Activated CD8-positive, alpha-beta memory T cell treated with anti-CD3 and anti-CD28 coated beads, Interleukin-2, amount 10 ng/mL, durations not matched to agents 7 days and 5 days (primary cell): ENCODE measurements at places on chromosomes 11 and 22. TPM values are rescaled to one million over a fixed set of nuclear protein-coding genes. Genes with fewer than 3 reads are reported as not detected.

DNA sequence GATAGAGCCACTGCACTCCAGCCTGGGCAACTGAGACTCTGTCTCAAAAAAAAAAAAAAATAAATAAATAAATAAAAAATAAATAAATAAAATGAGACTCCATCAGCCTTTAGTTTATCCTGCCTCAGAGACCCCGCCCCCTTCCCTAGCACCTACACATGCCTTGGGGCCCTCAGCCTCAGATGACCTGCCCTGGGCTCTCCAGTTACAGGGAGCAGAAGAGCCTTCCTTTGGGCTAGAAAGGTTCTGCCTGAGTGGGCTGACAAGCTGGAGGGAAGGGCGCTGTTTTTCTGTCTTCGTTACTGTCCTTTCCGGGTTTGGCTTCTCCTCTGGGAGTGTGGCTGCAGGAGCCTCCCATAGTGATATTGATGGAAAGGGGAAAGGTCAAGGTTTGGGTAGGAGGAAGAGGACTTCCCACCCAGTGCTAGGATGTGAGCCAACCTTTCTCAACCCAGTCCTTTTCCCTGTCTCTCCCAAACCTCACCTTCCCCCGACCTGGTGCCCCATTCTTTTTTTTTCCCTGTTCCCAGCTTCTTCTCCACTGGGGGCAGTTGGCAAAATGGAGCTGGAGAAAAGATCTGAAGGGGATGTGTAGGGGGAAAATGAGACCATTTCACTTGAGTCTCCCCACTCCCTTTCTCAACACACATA lies 1.5 kb upstream of the SF3B2 start:
- H3K27ac ChIP-seq: peak overlapping the region; percentile 19
- H3K4me1 ChIP-seq: peaks cover 35% of the 10 kb centered on the region
- no peak for DNase-seq
- peaks cover 24% of the 10 kb centered on the region for H3K36me3 ChIP-seq
- no peaks in the 10 kb centered on the region for H3K27me3 ChIP-seq

DNA sequence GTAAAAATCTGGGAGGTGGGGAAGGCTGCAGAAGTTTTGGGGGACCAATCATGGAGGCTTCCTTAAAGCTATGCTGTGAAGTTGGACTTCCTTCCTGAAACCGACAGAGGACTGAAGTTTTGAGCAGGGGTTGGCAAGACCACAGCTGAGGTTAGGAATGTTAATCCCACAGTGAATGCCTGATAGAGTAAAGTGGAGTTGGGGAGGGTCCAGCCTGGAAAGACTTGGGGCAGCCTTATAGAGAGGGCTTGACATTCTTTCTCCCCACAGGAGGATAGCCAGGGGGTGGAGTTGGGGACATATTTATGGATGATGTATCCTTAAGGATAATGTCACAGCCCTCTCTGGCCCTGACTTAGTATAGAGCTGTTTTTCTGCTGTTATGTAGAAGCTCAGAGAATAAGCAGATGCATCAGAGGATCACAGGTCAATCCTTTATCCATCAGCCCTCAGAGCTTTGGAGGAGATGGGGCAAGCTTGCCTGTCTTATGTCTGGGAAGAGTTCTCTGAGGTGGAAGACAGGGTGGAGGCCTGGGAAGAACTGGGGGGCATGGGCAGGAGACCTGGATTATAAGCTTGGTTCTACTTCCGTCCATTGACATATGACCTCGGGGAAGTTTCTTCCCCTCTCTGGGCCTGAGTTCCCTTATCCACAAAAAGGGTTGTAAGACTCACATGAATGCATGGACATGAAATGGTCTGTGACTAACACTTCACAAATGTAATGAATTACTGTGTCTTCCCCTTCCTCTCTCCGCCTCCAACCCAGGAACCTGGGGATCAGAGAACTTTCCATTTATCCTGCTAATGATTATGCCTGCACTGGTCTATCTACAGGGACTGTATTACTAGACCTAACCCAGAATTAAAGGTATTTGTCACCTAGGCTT lies 317.8 kb downstream of the MIAT start:
- H3K4me3 ChIP-seq: no peak overlapping the region
- H3K27me3 ChIP-seq: no peaks in the 10 kb centered on the region
- H3K27ac ChIP-seq: no peak overlapping the region
- H3K4me1 ChIP-seq: no peaks in the 10 kb centered on the region
- no peak for DNase-seq

- no peaks in the 10 kb centered on the region for H3K36me3 ChIP-seq
- no peak overlapping the region for H3K27ac ChIP-seq
- peaks cover 3% of the 10 kb centered on the region for H3K27me3 ChIP-seq
- no peaks in the 10 kb centered on the region for H3K4me1 ChIP-seq
- H3K4me3 ChIP-seq: no peak overlapping the region
- DNase-seq: no peak
Observed at GRCh38 chr22:48197189-48197690, 1434.8 kb downstream of the TBC1D22A start.

DNA sequence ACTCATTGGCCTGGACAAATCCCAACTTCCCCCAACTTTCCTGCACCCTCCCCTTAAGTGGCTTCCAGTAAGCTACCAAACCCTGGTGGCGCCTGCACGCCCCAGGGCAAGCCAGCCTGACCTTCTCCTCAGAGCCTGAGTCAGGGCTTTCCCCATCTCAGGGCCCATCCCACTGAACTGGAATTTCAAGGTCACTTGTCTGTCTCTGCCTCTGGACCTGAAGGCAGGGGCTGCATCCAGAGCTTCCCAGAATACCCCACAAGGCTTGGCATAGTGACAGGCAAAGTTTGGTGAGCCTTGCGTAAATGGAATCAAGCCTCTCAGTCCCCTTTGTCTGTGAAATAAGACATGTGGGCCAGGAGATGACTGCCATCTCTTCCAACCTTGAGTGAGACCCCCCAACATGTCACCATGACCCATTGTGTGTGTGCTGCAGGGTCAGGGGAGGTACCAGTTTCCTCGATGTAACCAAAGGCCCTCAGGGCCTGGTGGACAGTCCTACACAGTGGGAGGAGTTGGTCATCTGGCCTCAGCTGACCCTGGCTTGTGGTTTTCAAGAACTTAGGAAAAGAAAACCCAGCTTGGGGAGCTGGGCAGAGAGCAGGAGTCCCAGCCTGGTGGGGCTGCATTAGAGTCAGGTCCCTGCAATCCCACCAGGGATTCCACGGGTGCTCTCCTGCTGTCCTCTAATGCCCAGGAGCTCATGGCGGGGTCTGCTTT lies 8.9 kb downstream of the ALX4 start:
- H3K27ac ChIP-seq: no peak overlapping the region
- no peak for DNase-seq
- peaks cover 59% of the 10 kb centered on the region for H3K27me3 ChIP-seq

GRCh38 chr11:9029422-9029821 lies 25.6 kb upstream of the NRIP3 start:
- no peaks in the 10 kb centered on the region for H3K4me1 ChIP-seq
- H3K4me3 ChIP-seq: no peak overlapping the region
- DNase-seq: no peak
- H3K36me3 ChIP-seq: no peaks in the 10 kb centered on the region
- H3K27me3 ChIP-seq: peaks cover 15% of the 10 kb centered on the region
- H3K27ac ChIP-seq: no peak overlapping the region

- no peaks in the 10 kb centered on the region for H3K27me3 ChIP-seq
- H3K4me3 ChIP-seq: no peak overlapping the region
- H3K27ac ChIP-seq: no peak overlapping the region
- DNase-seq: no peak
- H3K36me3 ChIP-seq: peaks cover 18% of the 10 kb centered on the region
Observed at GRCh38 chr11:110471371-110471770, 41.6 kb downstream of the FDX1 start.

- no peak overlapping the region for H3K4me3 ChIP-seq
- H3K27me3 ChIP-seq: no peaks in the 10 kb centered on the region
- no peaks in the 10 kb centered on the region for H3K4me1 ChIP-seq
- H3K36me3 ChIP-seq: no peaks in the 10 kb centered on the region
Observed at GRCh38 chr11:17816232-17816931, 81.8 kb downstream of the KCNC1 start.

- H3K4me1 ChIP-seq: no peaks in the 10 kb centered on the region
- DNase-seq: no peak
- H3K4me3 ChIP-seq: no peak overlapping the region
- H3K27me3 ChIP-seq: peaks cover 32% of the 10 kb centered on the region
Observed at GRCh38 chr11:17683377-17684161, 35.8 kb upstream of the MYOD1 start.

DNA sequence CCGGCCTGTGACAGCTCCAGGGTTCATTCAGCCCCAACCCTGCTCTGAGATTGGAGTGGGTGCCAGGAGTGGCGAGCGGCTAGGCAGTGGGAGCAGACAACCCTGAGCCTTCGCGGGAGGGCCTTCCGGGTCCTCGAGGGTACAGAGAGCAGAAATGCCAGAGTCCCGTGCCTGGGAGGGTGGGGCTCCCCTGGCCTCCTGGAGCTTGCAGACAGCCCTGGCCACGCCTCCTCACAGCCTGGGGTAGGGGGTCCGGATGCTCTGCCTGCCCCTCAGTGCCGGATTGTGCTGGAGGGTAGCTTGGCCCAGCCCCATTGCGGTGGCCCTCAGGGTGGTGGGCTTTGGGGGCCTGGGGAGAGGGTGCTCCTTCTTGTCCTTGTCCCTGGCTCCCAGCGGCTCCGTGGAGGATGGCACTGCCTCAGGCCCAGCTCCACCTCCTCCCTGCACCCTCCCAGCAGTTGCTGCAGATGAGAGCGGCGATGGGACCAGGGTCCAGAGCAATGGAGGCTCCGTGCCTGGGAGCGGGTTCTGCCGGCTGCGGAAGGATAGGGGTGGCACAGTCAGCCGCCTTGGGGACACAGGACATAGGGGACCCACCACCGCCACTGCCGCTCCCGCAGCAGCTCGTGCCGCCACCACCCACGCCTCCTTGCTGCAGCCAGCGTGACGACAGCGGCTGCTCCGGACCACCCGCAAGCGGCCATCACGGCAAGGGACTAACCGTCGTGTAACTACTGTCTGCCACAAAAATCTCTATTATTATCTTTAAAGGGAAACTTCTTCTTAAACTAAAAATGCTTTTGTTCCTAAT lies 34.9 kb upstream of the OR10G7 start:
- peaks cover 5% of the 10 kb centered on the region for H3K4me1 ChIP-seq
- H3K4me3 ChIP-seq: peak overlapping the region; percentile 27
- H3K27me3 ChIP-seq: peaks cover 20% of the 10 kb centered on the region
- H3K27ac ChIP-seq: no peak overlapping the region
- no peak for DNase-seq

DNA sequence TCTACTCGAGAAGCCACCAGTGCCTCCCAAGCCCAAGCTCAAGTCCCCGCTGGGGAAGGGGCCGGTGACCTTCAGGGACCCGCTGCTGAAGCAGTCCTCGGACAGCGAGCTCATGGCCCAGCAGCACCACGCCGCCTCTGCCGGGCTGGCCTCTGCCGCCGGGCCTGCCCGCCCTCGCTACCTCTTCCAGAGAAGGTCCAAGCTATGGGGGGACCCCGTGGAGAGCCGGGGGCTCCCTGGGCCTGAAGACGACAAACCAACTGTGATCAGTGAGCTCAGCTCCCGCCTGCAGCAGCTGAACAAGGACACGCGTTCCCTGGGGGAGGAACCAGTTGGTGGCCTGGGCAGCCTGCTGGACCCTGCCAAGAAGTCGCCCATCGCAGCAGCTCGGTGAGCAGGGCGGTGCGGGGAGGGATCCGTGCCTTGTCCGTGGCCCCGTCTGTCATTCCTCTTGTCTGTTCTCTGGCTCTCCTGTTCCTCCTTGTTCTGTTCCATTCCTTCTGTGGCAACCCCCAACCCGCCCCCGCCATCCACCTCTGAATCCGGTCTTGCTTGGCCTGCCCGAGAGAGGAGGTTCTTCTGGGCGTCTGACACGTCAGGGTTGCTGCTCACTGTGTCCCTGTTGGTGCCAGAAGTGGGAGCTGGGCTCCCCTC lies 15.8 kb upstream of the ACR start:
- H3K27me3 ChIP-seq: peaks cover 2% of the 10 kb centered on the region
- no peaks in the 10 kb centered on the region for H3K36me3 ChIP-seq
- no peak for DNase-seq

- H3K4me3 ChIP-seq: no peak overlapping the region
- no peak overlapping the region for H3K27ac ChIP-seq
- peaks cover 47% of the 10 kb centered on the region for H3K4me1 ChIP-seq
Observed at GRCh38 chr22:40250608-40251007, 72.9 kb downstream of the TNRC6B start.

DNA sequence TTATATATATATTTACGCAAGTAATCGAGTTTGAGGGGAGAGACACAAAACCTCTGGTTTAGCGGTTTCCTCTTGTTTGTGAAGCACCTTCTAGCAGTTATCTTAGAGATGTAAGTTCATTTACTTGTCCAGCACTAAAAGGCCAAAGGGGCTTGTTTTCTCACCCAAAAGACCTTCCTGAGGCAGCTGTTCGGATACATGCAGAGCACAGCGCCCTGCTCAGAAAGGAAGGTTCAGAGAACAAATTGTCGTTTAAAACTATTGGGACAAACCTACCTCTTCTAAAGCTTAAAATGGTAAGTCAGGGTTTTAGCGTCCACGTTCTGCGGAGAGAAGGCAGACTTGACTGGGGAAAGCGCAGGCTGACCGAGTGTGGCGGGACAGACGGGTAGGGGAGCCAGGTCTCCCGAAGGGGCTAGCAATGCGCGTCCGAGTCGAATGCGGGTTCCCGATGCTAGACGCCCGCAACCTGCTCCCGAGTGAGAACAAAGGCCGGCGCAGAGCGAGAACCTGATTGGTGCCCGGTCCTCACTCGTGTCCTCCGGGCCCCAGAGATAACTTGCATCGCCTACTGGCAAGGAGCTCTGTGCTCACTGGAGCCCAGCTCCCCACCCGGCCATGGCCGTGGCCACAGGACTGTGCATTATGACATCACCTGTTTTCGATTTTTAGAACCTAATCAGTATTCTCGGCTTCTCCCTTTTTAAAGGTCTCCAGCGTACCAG lies 1.0 kb upstream of the SESN3 start:
- DNase-seq: peak; percentile 78
- H3K4me3 ChIP-seq: no peak overlapping the region
- H3K36me3 ChIP-seq: peaks cover 3% of the 10 kb centered on the region
- H3K27me3 ChIP-seq: peaks cover 16% of the 10 kb centered on the region

DNA sequence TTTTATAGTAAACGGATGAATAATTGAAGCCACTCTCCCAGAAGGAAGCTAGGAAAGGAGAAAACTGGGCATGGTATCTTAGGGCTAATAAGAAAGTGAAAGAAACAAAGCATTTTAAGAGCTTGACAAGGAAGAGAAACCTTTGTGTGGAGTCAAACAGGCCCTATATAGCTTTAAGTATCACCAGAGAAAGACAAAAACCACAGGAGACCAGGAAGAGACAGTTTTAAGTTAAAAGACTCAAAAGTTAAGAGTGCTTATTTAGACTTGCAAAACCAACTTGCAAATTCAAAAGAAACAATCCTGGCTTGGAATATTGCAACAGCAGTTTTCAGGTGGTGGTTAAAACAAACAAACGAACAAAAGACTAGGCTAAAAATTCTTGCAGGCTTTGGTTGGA lies 3.4 kb downstream of the PAK1 start:
- H3K27me3 ChIP-seq: peaks cover 54% of the 10 kb centered on the region
- no peak for DNase-seq
- no peak overlapping the region for H3K27ac ChIP-seq

- no peak for DNase-seq
- H3K27ac ChIP-seq: no peak overlapping the region
- H3K27me3 ChIP-seq: no peaks in the 10 kb centered on the region
- no peaks in the 10 kb centered on the region for H3K36me3 ChIP-seq
- no peak overlapping the region for H3K4me3 ChIP-seq
- peaks cover 2% of the 10 kb centered on the region for H3K4me1 ChIP-seq
Observed at GRCh38 chr11:83523676-83524075, 237.5 kb upstream of the CCDC90B start.

The PAX6 gene
- total RNA-seq: not detected

The OSBPL5 gene
- total RNA-seq: 2.5 TPM

The TEX12 gene
- not detected for total RNA-seq

The C1QTNF5 gene
- total RNA-seq: not detected

The CXCR5 gene
- not detected for total RNA-seq

The PYGM gene
- total RNA-seq: 3.2 TPM

The NLRP14 gene
- total RNA-seq: 0.05 TPM

The IRAG1 gene
- total RNA-seq: not detected

The HORMAD2 gene
- 0.09 TPM for total RNA-seq

The NELL1 gene
- total RNA-seq: not detected

The RTCB gene
- 77.2 TPM for total RNA-seq

The DDTL gene
- not detected for total RNA-seq
